Umbilical cord (tissue), 2 donors: ENCODE measurements at places on chromosomes 2 and 18. TPM values are rescaled to one million over a fixed set of nuclear protein-coding genes. Genes with fewer than 3 reads are reported as not detected.

The ATF2 gene
- 48.2 TPM for total RNA-seq

The FHOD3 gene
- 59.7 TPM for total RNA-seq

The LCT gene
- total RNA-seq: 1.7 TPM

The GALNT5 gene
- 77.8 TPM for total RNA-seq

The UGT1A8 gene
- total RNA-seq: 6.5 TPM

The SOWAHC gene
- total RNA-seq: 34.4 TPM

The UCN gene
- total RNA-seq: 1.4 TPM

The ASAP2 gene
- total RNA-seq: 11.3 TPM

The COL5A2 gene
- total RNA-seq: 2,163 TPM

The ARHGAP25 gene
- total RNA-seq: 7.7 TPM

The GCG gene
- 2.4 TPM for total RNA-seq

The ATL2 gene
- total RNA-seq: 68.1 TPM

The LONRF2 gene
- total RNA-seq: 3.4 TPM

The SERPINB12 gene
- total RNA-seq: 0.96 TPM

The RGPD8 gene
- total RNA-seq: 55.9 TPM

The HOXD10 gene
- total RNA-seq: 14.4 TPM

The CNTNAP5 gene
- 2.6 TPM for total RNA-seq

The TWIST2 gene
- total RNA-seq: 32.0 TPM

The ETAA1 gene
- total RNA-seq: 33.0 TPM

The HK2 gene
- total RNA-seq: 31.3 TPM

The SOX11 gene
- total RNA-seq: 10.1 TPM

The REG3A gene
- 3.6 TPM for total RNA-seq
